Non-pigmented ciliary epithelial cell (primary cell): ENCODE measurements at places on chromosomes 13 and 19.

DNA sequence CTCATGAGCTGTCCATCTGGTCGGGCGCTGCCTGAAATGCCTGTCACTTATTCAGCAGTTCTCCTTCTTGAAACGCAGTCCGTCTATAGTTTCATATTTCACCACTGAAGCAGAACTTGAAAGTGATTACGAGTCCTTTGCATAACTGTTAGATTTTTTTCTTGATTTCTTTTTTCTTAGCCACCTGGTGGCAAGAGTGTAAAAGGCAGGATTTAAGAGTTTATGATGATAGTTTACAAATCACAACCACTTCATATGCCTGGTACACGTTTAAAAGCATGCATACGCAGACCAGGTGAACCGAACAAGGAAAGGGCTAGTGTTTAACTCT is 45.8 kb downstream of the GGACT start:
- DNase-seq = peak; percentile 35

DNA sequence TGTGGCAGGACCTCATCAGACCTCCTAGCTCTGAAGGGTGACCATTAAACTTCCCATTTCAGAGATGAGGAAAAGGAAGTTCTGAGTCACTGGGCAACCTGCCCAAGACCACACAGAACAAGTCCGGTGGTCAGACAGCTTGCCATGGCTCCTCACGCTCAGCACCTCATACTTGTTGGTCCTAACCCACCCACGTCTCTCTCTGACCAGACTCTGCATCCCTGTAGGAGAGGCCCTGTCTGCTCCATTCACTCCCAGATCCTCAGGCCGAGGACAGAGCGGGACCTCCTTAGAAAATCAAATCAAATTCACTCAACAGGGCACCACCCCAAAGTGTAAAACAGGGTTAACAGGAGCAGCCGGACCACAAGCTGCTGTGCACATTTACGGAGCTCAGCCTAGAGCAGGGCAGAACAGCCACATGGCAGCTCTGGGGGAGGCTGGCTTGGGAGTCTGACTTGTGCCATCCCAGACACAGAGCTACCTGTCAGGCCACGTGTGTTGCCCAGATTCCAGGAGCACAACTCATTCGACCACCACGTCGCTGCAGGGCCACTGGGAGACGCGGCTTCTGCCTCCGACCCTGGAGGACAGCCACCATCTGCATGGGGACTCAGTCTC is 1.7 kb downstream of the MIER2 start:
- peak; percentile 87 for DNase-seq

GRCh38 chr13:84191139-84191538 is 308.9 kb upstream of the SLITRK1 start:
- DNase-seq = no peak

- no peak for DNase-seq
These were observed 11.5 kb upstream of the SPART start for GRCh38 chr13:36357692-36358091.

DNA sequence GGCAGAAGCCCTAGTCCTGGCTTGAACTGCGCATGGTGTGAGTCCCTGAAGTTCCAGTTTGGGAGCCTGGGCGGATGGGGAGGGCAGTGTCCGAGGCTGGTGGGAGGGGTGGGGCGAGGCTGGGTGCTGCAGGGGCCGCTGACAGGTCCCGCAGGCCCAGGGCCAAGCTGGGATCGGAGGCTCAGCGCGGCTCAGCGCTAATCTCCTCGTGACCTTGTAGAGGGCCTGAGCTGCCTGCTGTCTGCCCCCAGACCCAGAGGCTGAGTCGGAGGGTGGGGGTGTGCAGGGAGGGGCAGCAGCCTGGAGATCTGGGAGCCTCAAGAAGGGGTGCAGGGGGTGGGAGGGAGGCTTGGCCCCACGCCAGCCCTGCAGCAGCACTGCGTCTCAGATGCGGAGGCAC is 3.0 kb downstream of the ATP1A3 start:
- no peak for DNase-seq

- no peak for DNase-seq
These were observed 661.5 kb downstream of the LIG4 start for GRCh38 chr13:107553838-107554237.

GRCh38 chr13:79423801-79424642 is 18.0 kb upstream of the RBM26 start:
- DNase-seq = no peak

DNA sequence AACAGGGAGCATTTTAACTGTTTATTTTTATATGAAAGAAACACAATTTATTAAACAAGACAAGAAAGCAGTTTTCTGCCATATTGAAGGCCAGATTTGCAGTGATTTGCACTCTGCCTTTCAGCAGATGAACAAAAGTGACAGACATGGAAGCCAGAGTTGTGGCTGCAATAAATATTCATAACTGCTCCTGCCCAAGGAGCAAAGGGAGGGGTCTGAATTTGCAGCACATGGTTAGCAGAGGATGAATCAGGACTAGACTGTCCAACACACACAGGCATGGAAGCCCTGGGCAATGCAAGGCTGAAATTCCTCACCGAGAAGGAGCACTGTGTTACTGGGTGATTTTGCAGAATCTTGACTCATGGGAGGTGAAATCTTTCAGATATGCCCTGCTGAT is 418.2 kb downstream of the DCT start:
- DNase-seq = no peak
